Progenitor cell of endocrine pancreas (in vitro differentiated cells): ENCODE measurements at places on chromosomes 1 and 21.

DNA sequence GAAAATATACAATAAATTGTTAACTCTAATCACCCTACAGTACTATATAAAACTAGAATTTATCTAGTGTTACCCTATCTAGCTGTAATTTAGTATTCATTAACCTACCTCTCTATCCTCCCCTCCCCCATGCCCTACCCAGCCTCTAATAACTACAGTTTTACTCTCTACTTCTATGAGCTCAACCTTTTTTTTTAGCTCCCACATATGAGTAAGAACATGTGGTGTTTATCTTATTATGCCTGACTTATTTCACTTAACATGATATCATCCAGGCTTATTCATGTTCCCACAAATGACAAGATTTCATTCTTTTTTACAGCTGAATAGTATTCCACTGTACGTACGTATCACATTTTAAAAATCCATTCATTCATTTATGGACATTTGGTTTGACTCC is 46.0 kb upstream of the WARS2 start:
- DNase-seq = no peak

GRCh38 chr21:28751176-28751575 is 241.5 kb downstream of the LTN1 start:
- DNase-seq = no peak

DNA sequence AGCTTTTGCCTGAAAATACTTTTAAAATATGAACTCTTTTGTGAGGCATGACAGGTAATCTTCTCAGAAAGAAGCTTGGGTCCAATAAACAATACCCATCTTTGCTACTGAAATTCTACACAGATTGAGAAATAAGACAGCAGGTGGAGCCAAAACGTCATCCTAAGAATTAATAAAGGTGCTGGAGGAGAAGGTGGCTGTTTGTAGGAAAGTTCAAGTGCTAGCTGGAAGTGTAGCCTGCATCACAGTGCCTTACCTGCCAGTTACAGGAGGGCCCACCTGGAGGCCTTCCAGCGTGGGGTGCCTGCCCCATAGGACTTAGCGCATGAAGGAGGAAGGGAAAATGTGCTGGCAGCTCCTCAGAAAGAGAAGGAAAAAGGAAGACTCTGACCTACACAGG is 93.7 kb downstream of the TTC3 start:
- no peak for DNase-seq

- no peak for DNase-seq
Observed at GRCh38 chr1:34977858-34978257, 7.3 kb downstream of the TMEM35B start.

- no peak for DNase-seq
Observed at GRCh38 chr1:182248721-182249120, 142.9 kb downstream of the GLUL start.

GRCh38 chr1:165641231-165641987 is 10.4 kb downstream of the MGST3 start:
- no peak for DNase-seq

DNA sequence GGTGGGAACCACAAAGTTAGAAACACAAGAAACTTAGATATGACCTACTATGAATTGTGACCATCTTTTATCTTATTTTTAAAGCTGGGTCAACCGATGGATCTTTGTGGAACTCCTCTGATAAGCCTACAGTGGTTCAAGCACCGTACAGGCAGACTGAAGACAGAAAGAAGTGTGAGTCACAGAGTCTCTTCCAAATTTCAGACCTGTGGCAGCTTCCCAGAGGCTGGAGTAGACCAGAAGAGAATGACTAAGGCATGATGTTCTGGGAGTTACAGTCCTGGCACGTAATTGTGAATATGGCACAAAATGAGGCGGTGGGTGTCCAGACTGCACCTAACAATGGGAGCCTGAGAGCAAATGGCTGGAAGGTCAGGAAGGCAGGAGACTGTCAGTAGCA is 70.0 kb downstream of the LMO4 start:
- DNase-seq = no peak

- no peak for DNase-seq
Observed at GRCh38 chr1:154553056-154554030, 5.1 kb downstream of the UBE2Q1 start.

DNA sequence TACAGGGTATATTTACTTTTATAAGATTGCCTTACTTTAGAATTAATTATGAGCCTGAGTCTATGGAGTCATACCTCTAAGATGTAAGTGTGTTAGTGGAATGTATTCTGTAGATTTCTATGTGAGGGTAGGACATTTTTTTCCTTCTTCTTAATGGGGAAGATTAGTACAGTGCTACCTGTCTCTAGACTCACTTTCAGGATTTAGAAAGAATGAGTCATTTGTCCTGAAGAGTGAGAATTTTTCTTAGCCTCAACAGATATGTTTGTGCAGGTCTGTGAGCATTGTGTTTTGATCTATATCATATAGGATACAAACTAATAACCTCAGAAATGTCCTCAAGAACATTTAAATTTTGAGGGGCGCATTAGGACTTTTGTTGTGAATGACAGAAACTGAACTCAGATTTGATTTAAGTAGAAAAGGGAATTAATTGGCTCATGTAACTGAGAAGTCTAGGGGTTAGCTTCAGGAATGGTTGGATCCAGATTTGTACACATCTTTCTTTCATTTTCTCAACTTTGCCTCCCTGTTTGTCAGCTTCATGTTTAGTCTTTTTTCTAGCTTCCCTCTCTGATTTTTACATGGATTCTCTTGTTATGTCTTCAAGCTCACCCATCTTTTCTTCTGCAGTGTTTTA is 45.3 kb downstream of the TTC3 start:
- no peak for DNase-seq

DNA sequence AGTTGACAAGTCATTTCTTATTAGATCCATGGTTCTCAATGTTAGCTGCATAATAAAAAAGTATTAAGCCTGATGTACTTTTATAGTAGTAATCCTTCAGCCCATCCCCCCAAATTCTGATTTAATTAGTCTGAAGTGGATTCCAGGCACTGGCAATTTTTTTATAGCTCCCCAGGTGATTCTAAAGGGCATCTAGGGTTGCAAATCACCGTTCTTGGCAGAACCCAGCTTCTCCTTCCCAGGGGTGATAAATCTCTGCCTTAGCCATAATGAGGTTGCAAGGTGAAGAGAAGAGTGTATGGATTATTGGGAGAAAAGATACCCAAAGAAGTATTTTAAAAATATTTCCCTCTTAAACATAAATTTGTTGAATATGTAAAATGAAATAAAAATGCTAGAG is 43.0 kb upstream of the RXRG start:
- no peak for DNase-seq

GRCh38 chr1:55194851-55195250 is 20.3 kb downstream of the USP24 start:
- no peak for DNase-seq

GRCh38 chr1:162562470-162562828 is 927 bp downstream of the UAP1 start:
- no peak for DNase-seq

DNA sequence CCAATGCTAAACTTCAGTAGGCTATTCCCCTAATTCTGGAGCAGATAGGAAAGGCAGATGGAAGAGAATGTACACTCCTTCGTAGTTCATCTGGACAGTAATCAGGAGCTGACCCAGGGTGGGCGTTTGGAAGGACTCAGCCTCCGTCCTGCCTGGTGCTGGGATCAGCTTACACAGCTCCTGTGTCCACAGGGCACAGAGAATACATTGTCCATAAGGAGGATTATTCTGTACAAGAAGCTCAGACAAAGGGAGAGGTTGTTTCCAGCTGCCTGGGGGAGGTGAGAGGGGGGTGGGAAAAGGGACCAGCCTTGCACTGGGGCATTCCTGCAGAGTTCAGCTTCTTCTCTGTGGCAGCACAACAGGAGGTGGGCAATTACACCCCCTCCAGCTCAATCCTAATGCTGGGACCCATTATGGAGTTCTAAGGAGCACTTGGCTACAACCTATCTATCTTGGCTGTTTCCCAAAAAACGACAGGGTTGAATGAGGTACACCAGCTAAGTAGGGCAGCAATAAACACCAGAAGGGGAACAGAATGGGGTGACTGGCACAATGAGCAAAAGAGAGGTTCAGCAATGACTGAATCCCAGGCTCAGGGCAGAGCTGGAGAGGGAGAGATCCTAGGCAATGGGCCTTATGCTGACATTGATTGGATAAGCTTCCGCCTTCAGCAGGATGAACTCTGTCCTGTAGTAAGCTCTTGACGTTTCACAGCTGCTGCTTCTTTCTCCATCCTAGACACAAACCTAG is 7.4 kb downstream of the MED8 start:
- DNase-seq = no peak

DNA sequence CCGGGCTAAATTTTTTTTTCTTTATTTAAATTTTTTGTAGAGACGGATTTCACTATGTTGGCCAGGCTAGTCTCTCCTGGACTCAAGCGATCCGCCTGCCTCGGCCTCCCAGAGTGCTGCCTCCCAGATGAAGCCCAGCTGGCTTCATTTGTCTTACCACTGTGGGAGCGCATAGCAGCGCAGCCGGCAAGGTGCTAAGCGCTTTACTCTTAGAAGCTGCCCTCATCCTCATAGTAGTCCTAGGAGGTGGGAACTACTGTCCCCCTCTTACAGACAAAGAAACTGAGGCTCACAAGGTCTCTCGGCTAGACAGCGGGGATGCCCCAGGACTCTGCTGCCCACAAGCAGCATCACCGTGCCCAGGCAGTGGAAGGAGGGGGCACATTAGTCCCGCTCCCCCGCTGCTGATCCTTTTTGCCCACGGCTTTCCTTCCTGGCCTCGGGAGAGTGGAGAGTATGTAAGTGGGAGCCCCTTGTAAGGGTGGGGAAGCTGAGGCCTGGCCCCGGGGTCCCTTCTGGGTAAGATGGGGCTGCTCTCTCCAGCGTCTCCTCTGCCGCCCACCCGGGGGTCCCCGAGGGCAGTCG is 726 bp downstream of the TMEM54 start:
- DNase-seq = no peak

GRCh38 chr1:233735847-233736246 is 121.9 kb downstream of the KCNK1 start:
- DNase-seq = no peak

- DNase-seq = no peak
Observed at GRCh38 chr1:61743716-61744580, 1.7 kb downstream of the PATJ start.

- DNase-seq = no peak
Observed at GRCh38 chr1:171961861-171962260, 120.6 kb downstream of the DNM3 start.

DNA sequence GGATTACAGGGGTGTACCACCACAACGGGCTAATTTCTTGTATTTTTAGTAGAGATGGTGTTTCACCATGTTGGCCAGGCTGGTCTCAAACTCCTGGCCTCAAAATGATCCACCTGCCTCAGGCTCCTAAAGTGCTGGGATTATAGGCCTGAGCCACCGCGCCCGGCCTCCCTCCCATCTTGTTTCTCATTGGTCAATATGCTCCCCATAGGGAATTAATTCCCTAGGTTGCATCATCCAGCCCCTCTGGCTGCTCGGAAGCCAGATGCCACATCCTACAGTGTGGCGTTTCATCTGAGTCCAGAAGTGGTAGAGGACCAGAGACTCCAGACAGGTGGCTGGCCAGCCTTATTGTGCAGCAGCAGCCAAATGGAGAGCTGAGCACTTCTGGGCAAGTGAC is 11.5 kb upstream of the VASH2 start:
- DNase-seq = no peak

- no peak for DNase-seq
Observed at GRCh38 chr1:209595599-209596285, 12.2 kb downstream of the CAMK1G start.

DNA sequence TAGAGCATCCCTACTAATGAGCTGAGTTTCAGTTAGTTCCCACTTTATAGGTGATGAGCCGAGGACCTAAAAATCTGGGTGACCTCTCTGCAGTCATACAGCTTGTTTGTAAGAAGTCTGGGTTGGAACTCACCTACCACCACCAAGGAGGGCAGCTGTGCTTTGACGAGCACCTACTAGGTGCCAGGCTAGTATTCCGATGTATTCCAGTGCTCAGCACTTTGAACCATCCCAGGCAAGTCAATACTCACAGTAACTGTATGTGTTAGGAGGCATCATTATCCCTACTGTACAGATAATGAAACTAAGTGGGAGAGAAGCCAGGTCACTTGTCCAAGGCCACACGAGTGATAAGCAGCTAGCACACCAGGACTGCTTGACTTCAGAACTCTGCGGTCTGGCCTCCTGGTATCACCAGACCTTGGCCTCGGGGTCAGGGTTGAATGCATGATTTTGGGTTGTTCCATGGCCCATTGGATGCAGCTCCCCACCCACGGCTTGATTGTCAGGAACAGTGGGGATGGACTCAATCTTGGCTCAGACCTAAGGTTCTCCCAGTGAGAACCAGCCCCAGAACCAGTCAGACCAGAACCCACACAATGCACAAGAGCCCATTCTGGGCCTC is 20.7 kb downstream of the ECE1 start:
- DNase-seq = no peak

- DNase-seq = no peak
Observed at GRCh38 chr1:166089804-166090203, 77.0 kb downstream of the FAM78B start.

DNA sequence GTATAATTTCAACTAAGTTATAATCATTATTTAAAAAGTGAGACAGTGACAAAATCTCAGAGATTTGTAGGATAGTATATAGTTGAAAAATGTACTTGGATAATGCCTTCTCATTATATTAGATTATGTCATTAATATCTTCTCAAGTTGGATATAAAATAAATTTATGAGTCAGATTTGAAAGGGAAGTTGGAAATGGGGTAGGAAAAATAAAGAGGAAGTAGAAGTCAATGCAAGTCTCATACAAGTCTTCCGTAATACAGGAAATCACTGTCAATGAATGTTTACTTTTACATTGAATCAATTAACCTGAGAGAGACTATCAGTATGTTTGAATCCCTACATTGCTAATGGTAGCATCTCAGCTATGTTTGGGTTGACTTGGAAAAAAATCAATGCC is 16.2 kb upstream of the RNPC3 start:
- no peak for DNase-seq

GRCh38 chr1:226571893-226572292 is 23.3 kb downstream of the STUM start:
- no peak for DNase-seq

GRCh38 chr1:36464605-36465393 is 615 bp upstream of the MRPS15 start:
- no peak for DNase-seq

DNA sequence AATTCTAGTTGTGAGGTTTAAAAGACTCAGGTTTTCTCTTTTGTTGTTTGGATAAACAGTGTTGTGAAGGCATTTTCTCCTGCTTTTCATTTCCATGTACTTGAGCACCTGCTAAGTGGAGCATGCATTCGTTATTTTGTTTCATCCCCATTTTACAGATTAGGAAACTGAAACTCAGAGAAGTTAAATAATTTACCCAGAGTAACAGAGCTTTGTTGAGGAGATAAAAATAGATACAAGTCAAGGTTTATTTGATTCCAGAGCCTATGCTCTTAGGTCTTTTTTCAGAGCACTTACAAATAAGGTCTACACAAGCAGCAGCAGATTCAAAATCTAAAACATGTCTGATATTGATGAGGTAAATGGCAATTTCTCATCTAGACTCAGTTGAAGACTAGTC is 254.7 kb upstream of the PTBP2 start:
- no peak for DNase-seq

GRCh38 chr1:20237646-20238045 is 51.3 kb upstream of the PLA2G2C start:
- no peak for DNase-seq
